ENCODE measurements at places on chromosomes 3 and 15. TPM values are rescaled to one million over a fixed set of nuclear protein-coding genes. Genes with fewer than 3 reads are reported as not detected.

LRRC57 gene
- 21.6 TPM for polyA plus RNA-seq

VGLL3 gene
- 5.5 TPM for polyA plus RNA-seq

CFAP100 gene
- 2.9 TPM for polyA plus RNA-seq

CSPG4 gene
- 8.7 TPM for polyA plus RNA-seq

- no peak for DNase-seq
These were observed 96.5 kb downstream of the FSIP1 start for GRCh38 chr15:39685999-39686613.

NLGN1 gene
- 2.9 TPM for polyA plus RNA-seq

- DNase-seq: no peak
These were observed 543 bp downstream of the MEF2A start for GRCh38 chr15:99566157-99566897.

Measured in left renal cortex interstitium (tissue), 4 donors.